HFF-Myc (cell line): ENCODE measurements at places on chromosomes 6 and 20.

- DNase-seq = no peak
Measured at GRCh38 chr6:103273048-103273447, 1586.7 kb downstream of the HACE1 start.

DNA sequence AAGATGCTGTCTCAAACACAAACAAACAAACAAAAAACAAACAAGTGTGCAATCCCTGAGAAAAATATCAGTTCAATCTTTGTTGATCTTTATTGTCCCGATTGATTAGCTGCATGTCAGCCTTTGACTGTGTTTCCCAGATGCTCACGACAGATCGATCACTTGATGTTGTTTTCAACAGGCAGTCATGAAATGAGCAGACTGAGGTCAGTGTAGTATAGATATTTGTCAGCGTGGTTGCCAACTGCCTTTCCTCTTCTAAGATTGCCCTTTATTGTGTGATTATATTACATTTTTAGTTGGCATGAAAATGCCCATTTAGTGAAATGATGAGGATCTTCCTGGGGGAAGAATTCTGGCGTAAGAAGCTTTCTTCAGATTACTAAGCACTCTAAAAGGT is 25.6 kb downstream of the UTRN start:
- no peak for DNase-seq

- DNase-seq = no peak
Measured at GRCh38 chr6:170152124-170152926, 138.6 kb downstream of the DLL1 start.

DNA sequence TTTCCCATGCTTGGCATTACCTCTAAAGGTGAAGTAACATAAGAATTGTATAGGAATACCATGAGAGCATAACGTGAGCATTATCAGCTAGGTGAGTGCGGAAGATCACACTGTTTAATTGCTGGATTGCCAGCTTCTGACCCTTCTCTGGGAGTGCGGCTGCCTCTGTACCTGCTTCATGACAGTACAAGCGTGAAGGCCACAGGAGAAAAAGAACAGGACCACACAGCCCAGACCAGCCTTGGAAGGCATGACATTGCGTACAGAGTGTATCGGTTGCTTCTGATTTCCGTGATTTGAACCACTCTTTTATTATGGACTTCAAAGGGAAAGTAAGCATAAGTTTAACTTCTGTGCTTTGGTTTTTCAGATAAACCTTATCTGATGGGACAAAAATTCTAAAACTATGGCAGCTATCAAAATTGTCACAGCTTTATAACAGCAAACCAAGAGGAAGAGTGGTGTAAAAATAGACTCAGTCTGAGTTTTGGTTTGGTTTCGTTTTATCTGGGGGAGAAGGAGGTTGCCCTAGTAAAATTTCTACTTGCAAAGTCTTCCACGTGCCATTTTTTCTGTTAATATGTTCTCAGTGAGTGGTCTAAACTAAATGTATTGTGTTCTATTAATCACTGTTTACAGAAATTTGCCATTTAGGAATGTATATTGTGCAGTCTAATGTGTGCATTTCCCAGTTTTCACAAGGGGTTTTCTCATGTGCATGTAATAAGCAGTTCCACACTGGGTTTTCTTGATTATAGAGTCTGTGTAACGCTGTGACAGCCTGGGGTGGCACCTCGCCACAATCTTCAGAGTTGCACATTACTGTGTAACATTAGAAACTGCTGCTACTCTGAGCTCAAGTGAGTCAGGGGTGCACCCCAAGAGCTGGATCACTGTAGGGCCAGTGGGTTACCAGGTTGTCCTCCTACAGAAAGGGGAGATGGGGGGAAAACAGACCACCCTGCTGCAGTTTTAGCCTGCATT is 97.3 kb downstream of the RPP40 start:
- DNase-seq = no peak

DNA sequence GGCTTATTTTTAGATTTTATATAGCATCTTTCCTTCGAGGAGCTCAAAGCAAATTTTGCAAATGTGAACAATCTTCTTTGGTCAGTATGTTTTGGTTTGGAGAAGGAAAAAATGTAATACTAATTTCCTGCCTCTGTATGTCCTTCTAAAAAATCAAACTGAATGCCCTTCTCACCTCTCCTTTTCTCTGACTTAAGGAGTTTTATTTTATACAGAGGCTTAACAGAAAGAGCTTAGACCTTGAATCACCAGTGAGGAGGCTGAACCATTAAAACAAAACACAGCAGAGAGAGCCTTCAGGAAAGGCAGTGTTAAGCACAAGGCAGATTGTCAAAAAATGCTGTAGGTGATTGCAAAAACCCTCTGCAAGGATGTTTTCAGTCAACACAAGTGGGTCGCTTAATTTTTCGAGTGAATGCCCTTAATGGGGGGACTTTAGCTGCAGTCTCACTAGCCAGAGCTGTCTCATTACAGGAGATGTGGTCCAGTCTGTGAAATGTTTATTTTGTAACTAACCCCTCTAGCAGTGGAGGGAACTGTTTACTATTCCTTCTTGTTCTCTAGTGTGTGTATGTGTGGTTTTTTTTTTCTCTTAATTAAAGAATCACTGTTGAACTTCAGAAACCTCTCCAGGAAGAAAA is 481.3 kb upstream of the CITED2 start:
- DNase-seq = no peak

GRCh38 chr6:89941763-89942497 is 47.7 kb downstream of the GJA10 start:
- no peak for DNase-seq

DNA sequence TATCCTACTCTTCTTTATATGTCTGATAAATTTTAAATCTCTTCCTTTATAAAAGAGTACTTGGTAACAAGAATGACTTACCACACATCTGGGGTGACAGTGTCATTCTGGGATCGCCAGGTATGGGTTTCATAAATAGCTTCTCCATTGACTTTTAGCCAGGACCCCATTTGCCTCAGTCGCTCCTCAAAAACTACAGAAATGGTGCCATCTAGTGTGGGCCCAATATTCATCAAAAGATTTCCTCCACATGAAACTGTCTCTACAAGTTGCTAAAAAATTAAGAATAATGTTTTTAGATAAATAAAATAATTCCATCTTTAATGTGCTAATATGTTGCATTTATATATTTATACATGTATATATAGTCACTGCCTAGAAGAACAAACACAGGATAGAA is 9.7 kb downstream of the FUCA2 start:
- no peak for DNase-seq

DNA sequence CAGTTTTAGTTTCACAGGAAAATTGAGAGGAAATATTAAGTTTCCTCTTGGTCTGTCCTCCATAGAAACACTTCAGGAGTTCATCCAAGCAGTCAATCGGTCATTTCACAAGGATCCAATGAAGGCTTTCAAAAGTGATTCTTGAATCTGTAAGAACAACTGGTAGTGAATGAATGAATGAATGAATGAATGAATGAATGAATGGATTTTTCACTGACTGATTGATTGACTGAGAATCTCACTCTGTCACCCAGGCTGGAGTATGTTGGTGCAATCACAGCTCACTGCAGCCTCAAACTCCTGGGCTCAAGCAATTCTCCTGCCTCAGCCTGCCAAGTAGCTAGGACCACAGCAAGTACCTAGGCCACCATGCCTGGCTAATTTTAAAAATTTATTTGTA is 39.4 kb upstream of the TAF8 start:
- no peak for DNase-seq

GRCh38 chr6:39196673-39197091 is 32.6 kb downstream of the KCNK5 start:
- DNase-seq = no peak

DNA sequence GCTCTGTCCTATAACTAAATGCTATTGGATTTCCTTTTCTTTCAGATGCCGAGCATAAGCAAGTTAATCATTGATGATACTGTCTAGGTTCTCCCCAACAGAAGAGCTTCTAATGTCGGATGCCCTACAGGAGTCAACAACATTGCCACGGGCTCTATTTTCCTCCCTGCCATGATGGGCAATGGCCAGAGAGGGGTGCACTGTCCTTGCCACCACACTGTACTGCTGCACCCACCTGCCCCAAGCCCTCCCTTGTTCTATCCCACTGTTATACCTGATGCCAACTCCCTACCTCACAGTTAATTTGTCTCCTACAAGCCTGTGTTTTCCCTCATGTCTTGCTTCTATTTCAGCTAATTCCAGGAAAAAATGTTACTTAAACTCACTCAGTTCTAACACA is 773.6 kb upstream of the CHD6 start:
- no peak for DNase-seq

DNA sequence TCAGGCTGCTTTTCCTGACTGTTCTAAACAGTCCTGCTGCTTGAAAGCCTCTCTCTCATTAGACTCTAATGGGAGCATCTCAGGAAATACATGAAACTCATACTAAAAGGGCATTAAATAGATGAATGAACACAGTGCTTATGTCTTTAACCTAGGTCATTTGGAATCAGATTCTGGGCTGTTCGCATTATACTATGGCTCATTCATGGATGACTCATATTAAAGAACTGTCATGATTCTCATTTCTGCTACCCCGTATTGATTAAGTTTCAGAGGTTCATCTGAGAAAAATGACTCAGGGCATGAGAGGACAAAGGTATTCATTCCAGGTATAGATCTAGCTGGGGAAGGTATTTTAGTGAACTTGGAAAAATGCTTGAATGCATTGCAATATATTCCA is 335.5 kb downstream of the GJA1 start:
- no peak for DNase-seq

- no peak for DNase-seq
Measured at GRCh38 chr6:37496951-37497885, 2.5 kb downstream of the CCDC167 start.

GRCh38 chr20:7695051-7695495 is 245.2 kb downstream of the HAO1 start:
- no peak for DNase-seq

- no peak for DNase-seq
Measured at GRCh38 chr20:50191544-50192363, 1.1 kb downstream of the CEBPB start.

GRCh38 chr6:13413900-13414555 is 73.4 kb downstream of the GFOD1 start:
- no peak for DNase-seq

DNA sequence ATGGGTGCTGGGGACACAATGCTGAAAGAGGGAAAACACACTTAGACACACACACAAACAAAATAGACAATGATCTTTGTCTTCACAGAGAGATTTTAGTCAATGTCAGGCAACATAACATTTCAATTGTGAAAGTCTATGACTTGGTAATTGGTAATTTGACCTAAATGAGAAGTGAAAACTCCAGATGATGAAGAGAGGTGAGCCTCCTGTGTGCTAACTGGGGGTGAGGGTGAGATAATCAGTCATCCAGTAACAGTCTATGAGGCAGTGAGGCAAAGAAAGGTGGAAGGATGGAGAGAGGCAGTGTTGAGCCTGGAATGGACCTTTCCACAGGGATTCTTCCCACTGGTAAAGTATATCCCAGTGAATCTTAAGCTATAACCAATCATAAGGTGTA is 744.2 kb downstream of the MAFB start:
- no peak for DNase-seq

DNA sequence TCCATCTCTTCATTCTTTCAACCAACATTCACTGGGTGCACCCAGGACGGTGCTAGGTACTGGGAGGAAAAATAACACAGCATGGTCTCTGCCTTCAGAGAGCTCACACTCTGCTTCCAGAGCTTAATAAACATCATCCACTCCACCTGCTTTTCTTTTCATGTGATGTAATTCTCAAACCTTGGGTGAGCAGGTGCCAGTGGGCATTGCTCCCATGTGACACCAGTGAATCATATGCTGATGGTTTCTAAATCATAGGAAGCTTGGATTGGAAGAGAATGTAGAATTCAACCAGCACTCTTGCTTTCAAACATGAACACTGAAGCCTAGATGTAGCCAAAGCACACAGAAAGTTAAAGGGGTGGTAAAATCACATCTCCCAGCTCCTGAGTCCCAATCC is 189.8 kb downstream of the FOXA2 start:
- no peak for DNase-seq

DNA sequence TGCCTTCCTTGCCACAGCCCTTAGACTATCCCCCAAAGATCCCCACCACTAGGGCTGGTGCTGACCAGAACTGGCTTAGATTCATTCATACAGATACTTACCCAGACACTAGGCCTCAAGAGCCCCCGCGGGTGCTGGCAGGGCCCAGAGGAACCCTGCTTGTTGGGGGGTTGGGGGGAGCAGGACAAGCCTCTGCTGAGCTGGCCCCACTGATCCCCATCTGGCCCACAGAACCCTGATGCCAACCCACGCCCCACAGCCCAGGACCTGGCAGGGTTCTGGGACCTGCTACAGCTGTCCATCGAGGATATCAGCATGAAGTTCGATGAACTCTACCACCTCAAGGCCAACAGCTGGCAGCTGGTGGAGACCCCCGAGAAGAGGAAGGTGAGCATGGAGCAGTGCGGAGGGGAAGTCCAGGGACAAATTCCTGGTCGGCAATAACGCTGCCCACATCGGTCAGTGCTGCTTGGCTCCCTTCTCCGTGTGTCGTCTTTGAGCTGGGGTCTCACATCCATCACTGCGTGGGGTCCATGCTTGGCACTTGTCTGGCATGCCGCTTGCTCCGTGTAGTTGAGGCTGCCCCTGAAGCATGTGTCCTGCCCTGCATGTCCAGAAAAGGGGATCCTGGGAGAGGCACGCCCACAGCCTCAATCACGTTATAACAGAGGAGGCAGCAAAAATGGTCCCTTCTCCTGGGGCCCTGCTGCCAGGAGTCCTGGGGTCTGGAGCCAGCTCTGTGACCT is 15.5 kb upstream of the MYL9 start:
- DNase-seq = no peak

GRCh38 chr6:36867471-36868224 is 7.0 kb downstream of the PPIL1 start:
- DNase-seq = no peak

DNA sequence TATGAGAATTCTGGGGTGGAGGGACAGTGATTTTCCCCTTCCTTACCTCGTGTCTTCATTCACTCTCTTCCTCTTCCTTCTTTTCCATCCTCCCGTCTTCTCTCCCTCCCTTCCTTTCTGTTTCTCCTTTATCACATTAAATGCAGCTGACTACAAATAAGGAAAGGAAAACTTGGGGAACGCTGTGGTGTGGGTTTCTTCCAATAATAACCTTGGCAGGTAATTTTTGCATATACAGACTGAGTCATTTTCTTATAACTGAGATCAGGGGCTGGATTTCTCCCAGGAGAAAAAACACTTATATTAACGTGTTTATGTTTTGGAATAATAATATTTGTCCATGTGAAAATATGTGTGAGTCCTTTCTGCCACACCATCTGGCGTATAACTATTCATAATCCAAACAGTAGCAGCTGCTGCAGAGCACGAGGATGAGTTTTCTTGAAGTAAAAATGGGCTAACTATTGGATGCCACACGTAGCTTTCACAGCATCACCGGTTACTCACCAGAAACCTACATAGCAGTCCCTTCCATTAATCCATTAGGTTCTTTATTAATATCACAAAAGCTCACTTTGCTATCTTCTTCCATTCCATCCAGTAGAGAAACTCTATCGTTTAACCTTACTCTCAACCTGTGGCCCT is 139.2 kb upstream of the SASH1 start:
- DNase-seq = no peak

- no peak for DNase-seq
Measured at GRCh38 chr6:105713474-105714118, 310.7 kb upstream of the PREP start.

GRCh38 chr6:13763740-13764381 is 50.5 kb downstream of the MCUR1 start:
- DNase-seq = no peak

GRCh38 chr20:39533858-39534257 is 571.7 kb downstream of the DHX35 start:
- DNase-seq = no peak
